ENCODE measurements at places on chromosomes 2 and 18.

- no peak for DNase-seq
These were observed 139.8 kb downstream of the ATL2 start for GRCh38 chr2:38237311-38237710.

DNA sequence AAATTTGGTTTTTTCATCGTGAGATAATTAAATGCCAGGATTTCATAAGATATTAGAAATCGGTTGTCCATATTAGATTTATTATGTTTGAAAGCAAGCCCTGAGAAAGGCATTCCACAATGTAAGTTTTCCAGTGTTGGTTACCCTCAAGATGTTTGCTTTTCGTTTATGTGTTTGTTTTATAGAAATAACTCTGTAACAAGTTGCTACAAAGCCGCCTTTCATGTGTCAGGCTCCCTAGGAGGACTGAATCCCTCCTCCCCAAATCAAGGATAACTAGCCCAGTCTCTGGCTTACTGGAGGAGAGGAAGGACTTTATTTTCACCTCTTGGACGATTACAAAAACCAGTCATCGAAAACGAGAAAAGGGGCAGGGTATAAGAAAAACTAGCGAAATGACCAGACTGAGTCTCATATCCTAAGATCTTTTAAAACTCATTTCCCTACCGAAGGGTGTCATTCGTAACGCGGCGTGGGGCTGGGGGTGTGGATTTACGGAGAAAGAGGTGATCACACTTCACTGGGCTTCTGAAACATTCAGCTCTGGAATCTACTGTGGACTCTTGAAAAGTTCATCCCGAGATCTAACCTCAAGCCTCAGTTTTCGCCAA is 1.0 kb upstream of the PEX13 start:
- no peak for DNase-seq

- DNase-seq: no peak
These were observed 122.5 kb downstream of the SLC39A10 start for GRCh38 chr2:195779491-195779890.

DNA sequence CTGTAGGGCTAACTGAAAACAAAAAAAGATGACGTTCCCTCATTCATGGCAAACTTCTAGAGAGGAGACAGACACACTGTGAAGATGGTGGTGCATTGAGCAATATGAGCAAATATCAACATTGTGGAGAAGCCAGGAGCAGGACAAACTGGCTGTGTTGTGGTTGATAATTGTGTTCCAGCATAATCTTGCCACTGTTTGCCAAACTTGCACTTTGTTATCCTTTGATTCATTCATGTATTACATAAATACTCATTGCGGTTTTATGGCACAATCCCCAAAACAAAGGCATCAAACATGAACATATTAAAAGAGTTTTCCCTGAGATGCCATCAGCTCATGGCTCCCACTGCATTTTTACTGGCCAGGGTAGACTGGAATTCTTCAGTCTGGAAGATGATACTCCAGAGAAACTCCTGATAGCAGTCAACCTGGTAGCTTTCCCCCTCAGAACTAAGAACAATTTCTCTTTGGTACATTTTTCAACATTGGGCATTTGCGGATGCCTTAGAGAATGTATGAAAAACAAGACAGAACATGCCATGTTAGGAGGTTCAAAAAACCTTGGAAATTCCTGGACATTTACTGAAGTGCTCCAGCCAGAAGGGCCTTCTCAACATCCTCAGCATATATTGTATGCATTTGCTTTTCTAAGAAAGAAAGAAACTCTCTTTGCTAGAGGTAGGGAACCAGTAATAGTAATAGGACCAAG is 487.4 kb upstream of the CELF4 start:
- DNase-seq: no peak

DNA sequence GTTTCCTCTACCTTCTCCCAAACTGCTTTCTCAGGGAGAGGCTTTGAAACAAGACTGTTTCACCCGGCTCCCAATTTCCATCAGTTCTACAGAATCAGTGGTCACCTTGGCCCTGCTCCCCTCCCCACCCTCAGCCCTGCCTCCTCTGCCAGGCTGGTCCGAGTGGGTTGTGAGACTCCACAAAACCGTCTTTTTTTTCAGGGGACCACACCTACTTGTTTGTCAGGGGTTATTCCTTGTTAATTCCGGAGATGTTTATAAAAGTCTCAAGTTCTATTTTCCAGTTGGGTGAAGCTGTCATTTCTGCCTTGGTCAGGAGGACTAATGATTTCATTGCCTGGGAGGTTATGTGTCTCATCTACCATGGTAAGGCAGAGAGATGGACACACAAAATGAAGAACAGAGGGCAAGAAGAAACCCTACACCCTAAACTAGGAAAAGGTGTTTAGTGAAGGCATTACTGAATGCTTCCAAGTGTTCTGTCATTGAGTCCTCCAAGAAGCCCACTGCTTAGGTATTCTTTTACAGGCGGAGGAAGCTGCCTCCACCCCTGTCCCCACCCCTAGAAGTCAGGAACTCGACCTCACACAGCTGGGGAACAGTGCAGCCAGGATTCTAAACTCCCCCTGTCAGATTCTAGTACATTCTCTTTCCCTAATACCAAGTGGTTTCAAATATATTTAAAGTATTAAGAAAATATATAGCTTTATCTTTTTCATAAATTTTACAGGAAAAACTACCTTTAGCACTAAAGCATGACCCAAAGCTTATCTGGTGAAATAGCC is 46.3 kb downstream of the COPS8 start:
- no peak for DNase-seq

Measured in T-helper 17 cell (primary cell).